Lower leg skin (tissue), 4 donors: ENCODE measurements at places on chromosomes 11 and 22.

- no peak for DNase-seq
Measured at GRCh38 chr22:45334528-45334927, 24.8 kb downstream of the FAM118A start.

DNA sequence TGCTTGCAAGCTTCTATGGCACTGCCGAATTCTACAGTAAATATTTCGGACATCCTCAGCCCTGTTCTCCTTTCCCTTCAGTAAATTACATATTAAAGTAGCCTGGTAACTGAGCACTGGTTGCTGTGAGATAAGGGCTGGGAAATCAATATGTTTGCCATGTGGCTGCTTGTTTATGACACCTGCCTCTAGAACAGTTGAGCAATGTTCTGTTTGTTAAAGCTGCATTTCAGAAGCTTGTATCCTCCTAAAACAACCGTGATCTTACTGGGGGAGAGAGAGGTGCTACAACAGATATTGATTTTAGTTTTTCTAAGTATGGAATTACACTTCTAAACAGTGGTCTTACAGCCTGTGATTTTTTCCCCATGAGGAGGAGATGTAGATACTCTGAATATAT lies 39.4 kb downstream of the ZBTB16 start:
- no peak for DNase-seq

DNA sequence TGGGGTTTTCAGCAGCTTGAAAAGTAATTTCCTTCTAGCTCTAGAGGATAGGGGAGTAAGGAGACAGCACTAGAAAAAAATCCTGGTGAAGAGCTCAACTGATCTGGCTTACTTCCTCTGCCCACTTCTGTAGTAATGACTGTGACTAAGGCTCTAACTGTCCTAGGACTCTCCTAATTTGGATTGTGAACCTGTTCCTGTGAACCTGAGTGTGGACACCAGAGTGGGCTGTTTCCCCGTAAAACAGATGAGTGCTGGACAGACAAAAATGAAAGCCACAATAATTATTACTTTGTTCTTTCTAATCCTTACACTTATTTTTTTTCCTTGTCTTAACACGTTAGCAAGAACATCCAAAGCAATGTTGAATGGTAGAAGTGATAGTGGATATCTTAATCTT lies 154.1 kb downstream of the AASDHPPT start:
- DNase-seq: no peak

GRCh38 chr22:37284805-37285355 lies 2.6 kb downstream of the CYTH4 start:
- DNase-seq: peak; percentile 56

- DNase-seq: no peak
Measured at GRCh38 chr11:44568331-44568657, 2.8 kb downstream of the CD82 start.

DNA sequence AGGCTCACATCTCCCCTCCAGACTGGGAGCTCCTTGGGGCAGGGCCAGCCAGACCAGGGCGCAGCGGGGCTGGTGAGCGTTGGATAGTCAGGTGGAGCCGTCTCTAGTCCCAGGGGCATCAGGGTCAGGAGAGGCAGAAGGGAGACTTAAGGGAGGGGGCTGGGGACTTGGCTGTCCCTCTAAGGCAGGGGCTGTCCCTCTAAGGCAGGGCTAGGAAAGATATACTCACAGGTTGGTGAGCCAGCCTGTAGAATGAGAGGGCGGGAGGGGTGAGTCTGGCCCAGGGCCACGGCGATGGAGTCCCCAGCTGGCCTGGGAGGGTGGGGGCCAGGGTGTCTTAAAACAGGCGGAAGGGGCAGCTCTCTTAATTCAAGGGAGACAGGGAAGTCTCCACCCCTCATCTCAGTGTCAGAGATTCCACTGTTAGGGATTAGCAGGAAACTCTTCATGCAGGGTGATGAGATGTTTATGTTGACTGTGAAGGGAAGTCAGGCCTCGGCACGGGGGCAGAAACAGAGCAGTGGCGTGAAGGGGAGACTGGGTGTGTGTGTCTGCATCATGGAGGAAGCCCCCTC lies 11.3 kb downstream of the P2RY2 start:
- no peak for DNase-seq

DNA sequence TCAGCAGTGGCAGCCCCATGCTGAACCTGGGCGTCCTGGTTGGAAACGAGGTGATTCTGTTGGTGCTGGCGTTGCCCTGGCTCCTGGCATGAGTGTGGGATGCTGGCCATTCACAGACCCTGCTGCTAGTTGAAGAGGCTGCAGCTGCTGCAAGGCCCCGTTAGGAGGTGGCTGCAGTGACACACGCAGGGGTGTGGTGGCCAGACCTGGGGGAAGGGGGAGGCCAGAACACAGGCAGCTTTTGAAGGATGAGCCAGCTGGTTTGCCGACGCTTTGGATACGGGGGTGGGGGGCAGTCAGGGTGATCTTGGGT lies 77.2 kb downstream of the MORC2 start:
- no peak for DNase-seq

DNA sequence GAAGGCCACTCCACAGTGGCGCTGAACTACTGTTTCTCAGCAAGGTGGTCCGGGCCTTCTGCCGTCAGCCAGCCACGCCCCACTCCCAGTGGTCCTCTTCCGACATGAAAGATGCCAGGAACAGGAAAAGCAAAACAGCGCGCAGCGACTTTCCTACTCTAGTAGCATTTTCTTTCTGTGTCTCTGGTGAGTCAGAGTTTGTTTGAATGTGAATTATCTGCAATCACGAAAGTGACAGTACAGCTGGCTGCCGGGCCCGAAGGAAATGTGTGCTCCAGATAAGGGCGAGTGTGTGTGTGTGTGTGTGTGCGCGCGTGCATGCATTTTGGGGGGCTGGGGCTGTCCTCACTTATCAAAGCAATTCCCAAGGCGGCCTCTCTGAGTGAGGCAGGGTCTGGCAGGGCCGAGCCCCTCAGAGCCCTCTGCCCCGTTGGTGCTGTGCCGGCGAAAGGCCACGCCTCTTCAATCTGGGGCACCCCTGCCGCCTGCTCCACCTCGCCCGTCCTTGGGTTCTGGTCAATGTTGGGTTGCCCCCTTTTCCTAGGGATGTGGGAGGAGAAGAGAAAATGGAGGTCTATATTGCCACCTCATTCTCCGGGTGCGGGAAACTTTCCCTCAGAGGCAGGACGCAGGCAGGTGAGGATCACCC lies 288.5 kb downstream of the KIRREL3 start:
- DNase-seq: no peak

DNA sequence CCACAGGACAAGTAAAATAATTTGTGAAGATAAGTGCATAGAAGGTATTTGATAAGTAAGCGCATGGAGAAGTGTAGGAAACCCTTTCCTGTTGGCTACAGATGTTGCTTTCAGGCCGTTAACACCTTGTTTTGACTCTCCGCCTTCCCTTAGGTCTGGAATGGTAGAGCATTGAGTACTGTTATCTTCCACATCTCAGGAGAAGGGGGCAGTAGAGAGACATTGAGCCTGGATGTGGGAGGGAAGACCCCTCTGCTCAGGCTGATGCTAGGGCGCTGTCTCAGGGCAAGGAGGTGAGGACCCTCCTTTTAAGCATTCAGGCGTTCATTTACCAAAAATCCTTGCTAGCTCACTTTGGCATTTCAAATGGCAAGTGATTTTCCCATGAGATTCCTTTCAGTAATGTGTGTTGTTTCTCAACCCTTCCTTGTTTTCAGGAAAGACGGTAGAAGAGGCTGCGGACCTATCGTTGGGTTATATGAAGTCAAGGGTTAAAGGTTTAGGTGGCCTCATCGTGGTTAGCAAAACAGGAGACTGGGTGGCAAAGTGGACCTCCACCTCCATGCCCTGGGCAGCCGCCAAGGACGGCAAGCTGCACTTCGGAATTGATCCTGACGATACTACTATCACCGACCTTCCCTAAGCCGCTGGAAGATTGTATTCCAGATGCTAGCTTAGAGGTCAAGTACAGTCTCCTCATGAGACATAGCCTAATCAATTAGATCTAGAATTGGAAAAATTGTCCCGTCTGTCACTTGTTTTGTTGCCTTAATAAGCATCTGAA lies 27.0 kb upstream of the SCGB1A1 start:
- no peak for DNase-seq

- no peak for DNase-seq
Measured at GRCh38 chr11:35178067-35178805, 39.3 kb downstream of the CD44 start.

- no peak for DNase-seq
Measured at GRCh38 chr11:58254936-58255335, 13.1 kb downstream of the OR10W1 start.

- DNase-seq: peak; percentile 40
Measured at GRCh38 chr11:17588166-17588565, 41.1 kb downstream of the OTOG start.

DNA sequence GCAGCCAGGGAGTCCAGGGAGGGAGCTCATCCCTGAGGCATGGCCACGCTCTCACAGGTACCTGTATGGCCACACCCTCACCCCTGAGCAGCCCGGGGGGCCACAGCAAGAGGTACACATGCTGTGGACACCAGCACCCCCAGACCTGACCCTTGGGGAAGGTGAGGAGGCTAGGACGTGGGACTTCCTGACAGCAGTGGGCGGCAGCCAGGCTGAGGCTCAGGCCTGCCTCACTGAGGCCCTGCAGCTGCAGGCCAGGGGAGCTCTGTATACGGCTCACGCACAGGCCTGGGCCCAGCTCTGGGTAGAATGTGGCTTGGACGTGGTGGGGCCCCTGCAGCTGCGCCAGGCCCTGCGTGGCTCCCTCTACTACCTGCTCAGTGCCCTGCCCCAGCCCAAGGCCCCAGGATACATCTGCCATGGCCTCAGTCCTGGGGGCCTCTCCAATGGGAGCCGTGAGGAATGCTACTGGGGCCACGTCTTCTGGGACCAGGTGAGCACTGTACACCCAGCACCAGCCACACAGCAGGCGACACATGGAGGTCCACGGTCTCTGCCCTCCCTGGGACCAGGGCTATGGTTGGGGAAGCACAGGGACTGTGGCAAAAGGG lies 1.8 kb downstream of the PGGHG start:
- DNase-seq: peak; percentile 78

DNA sequence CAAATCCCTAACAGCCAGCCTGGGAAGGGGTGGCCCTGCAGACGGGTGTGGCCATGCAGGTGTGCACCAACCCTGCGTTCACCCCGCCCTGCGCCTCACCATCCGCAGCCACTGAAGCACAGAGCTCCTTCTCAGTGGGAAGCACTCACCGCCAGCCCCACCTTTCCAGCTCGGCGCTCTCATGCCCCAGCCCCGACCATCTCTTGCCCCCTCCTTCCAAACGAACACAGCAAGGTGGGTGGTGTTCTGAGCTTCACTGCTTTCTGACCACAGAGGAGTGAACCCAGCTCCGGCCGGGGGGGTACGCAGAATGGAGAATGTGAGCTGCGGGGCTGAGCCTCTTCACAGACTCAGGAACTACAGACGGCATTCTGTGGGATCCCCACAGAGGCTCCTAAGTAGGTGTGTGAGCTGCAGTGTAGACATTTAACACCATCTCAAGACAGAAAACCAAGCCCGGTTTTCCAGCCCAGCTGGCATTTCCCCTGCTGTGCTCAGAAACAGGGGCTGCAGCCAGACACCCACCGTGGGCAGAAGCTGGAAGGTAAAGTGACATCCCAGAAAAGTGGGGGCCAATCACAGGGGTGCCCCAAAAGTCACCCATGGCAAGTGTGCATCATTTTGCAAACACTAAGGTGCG lies 88.4 kb upstream of the RTL6 start:
- DNase-seq: no peak

- DNase-seq: peak; percentile 98
Measured at GRCh38 chr11:65606876-65607613, 7.0 kb downstream of the MAP3K11 start.

- DNase-seq: peak; percentile 56
Measured at GRCh38 chr11:69308936-69309615, 15.1 kb downstream of the MYEOV start.

- no peak for DNase-seq
Measured at GRCh38 chr11:12269446-12270214, 107.7 kb upstream of the PARVA start.

- no peak for DNase-seq
Measured at GRCh38 chr11:8387141-8387540, 123.5 kb upstream of the LMO1 start.

- DNase-seq: no peak
Measured at GRCh38 chr11:105179542-105180278, 40.1 kb upstream of the CARD18 start.

- DNase-seq: no peak
Measured at GRCh38 chr11:44834846-44835245, 108.1 kb downstream of the TSPAN18 start.

DNA sequence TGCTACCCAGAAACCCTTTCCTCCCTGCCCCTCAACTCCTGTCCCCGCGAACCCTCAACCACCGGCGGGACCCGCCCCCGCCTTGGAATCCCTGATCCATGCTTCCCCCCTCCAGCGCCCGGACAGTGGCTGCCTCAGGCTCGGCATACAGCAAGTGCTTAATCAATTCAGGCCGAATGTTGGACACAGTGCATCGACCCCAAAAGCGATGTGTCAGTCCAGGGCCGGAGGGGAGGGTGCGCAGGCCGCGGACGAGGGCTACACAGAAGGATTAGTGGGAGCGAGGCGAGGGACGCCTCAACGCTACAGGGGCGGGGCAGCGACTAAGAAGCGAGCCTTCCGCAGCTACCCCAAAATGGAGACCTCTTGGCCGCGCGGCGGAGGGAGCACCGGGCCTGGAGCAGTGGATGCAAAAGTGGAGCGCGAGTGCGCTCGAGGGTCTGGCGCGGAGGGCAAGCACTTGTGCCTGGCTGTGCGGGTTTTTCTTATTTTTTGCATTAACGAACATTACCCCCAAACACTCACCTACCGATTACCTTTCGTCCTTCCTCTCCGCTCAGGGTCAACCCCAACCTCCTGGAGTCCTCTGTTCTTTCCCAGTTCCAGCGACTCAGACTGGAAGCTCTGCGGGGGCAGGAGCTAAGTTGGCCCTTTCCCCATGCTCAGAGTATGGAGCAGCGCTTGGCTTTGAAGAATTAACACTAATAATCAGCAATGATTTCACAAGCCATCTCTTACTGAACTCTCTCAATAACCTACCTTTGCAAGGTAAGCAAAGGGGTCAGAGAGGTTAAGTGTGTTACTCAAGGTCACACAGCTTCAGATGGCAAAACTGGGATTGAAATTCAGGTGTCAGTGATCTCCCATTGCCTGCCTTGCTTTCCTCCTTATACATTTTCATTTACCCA lies 30.0 kb upstream of the WNT11 start:
- DNase-seq: no peak

- DNase-seq: peak; percentile 54
Measured at GRCh38 chr11:111351374-111352055, 27.6 kb downstream of the POU2AF1 start.

DNA sequence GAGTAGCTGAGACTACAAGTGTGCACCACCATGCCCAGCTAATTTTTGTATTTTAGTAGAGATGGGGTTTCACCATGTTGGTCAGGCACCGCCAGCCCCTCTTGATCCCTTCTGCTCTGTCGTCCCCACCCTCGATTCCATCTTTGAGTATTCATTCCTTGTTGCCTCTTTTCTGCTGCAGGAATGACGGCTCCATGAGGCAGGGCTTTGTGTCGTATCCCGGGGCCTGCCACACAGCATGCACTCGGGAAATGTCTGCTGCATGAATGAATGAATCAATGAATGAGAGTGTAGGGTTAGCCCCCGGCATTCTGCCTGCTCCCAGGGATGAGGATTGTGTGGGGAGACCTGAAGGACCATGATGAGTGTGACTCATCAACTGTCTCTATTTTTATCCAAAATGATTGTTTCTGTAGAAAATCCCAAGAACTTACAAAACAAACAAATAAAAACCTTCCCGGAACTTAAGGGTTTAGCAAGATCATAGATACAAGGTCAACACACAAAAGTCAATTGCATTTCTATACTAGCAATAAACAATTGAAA lies 54.6 kb upstream of the SLC22A12 start:
- no peak for DNase-seq

GRCh38 chr22:33240888-33241475 lies 182.8 kb upstream of the SYN3 start:
- DNase-seq: no peak

- no peak for DNase-seq
Measured at GRCh38 chr11:84671325-84671999, 955.7 kb downstream of the DLG2 start.
